ENCODE measurements at places on chromosomes 11 and 22.

GRCh38 chr11:130085671-130086290 is 16.1 kb downstream of the APLP2 start:
- DNase-seq = no peak

- DNase-seq = no peak
These were observed 17.2 kb downstream of the PPFIBP2 start for GRCh38 chr11:7531011-7531410.

GRCh38 chr11:24531528-24531927 is 34.7 kb downstream of the LUZP2 start:
- no peak for DNase-seq

GRCh38 chr22:45291931-45292290 is 7.2 kb downstream of the UPK3A start:
- no peak for DNase-seq

DNA sequence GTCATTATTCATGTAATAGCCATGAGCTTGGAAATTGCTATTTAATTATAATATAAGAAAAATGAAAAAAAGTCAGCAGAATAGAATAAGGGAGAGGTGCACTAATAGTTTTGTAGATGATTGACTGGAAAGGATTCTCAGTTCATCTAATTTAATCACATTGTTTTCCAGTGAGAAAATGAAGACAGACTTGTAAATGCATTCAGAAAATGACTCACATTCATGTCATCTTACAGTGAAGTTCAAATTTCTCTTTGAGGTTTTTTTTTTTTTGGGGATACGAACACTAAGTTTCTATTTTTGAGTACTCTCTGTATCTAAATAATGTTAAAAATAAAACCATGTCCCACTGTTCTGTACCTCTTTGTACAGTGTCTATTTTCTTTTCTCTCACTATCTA is 18.5 kb upstream of the OR4A16 start:
- DNase-seq = no peak

DNA sequence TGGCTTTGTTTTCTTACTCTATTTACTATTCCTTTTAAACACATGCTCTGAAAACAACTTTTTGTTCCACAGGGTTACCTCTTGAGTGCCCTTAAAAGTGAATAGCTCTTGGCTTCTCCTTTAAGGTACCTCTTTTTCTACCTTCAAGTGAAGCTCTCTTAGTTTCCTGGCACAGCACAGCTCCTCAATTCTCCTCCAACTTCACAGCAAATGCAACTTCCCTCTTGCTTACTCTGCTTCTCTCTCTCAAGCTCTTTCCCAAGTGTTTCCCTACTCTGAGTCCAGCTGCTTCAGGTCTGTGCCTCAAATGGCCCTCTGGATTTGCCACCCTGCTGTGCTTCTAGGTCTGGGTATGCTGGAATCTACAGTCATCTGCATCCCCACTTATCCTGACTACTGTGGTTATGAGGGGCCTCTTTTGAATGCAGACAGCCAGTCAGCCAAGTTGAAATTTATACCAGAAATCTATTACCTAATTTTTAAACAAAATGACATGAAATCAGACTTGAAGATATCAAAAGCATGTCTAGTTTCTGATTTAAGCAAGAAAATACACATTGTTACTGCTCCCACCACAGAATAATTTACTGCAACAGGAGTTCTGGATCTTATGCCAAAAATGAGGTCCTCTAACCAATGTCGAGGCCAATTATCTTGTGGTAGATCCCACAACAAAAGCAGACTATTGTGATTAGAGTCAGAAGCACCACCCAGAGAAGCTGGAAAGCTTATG is 371.1 kb downstream of the SOX6 start:
- no peak for DNase-seq
